ENCODE measurements at places on chromosomes 1 and 21.

DNA sequence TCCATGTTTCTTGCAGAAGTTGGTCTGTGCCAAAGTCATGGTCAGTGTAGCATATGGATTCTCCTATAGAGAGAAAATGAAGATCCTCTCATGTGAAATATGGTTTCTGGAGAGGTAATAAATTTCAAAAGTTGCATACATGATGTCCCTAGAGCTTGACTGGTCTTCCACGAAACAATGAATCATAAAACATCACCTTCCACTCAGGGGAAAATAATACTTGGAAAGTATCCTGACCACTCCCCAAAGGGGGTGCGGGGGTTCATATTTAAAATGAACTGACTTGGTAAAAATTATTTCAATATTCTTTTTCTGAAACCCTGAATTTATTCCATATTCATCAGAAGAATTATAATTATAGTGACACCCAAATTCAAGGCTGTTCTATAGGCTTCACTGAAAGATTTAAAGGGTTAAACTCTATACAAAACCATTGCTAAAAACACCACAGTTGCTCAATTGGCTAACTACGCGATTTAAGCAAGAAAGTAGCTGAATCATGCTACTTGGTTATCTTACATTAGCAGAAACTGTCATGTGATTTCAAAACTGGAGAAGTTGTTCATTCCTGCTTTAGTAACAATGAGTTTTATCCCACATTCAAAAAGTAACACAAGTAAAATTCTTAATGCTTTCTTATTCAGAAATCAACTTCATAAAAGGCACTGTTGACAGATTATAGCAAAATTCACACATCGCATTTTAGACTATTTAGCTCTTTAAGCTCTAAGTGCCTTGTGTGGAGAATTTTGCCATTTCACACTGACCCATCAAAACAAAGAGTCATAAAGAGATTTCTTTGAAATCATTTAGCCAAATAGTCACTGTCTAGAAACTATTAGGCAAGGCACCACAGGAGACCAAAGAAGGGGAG, 5.3 kb downstream of the CREG1 start:
- no peak for DNase-seq

GRCh38 chr1:223534677-223535076, 130.8 kb downstream of the CAPN8 start:
- DNase-seq = no peak

DNA sequence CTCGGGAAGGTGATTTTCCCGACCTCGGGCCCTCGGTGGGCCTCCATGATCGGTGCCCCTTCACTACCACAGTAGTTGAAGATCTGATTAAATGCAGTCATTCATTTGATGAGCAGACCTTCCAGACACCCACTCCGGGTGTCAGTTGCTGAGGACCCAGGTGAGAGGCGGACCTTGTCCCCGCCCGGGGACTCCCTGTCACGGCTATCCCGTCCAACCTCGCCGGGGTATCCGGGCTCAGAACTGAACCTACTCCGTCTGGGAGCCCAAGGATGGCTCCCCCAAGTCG, 22.6 kb downstream of the RNU1-3 start:
- DNase-seq = no peak

DNA sequence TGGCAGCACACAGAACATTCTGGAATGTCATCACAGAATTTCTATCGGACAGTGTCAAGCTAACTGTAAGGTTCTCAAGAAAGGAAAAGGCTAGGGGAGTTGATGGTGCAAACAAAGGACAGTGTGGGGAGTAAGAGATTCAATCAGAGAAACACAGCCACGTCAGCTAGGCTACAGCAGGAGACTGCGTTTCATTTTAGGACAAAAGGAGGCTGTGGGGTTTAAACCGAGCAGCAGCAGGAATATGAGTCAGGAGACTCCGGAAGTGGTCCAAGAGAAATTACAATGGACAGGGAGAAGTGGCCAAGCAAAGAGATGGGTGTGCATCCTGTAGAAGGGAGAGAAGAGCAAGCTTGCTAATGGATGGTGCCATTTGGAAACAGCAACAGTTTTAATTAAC, 37.4 kb upstream of the C1orf198 start:
- DNase-seq = peak; percentile 10

DNA sequence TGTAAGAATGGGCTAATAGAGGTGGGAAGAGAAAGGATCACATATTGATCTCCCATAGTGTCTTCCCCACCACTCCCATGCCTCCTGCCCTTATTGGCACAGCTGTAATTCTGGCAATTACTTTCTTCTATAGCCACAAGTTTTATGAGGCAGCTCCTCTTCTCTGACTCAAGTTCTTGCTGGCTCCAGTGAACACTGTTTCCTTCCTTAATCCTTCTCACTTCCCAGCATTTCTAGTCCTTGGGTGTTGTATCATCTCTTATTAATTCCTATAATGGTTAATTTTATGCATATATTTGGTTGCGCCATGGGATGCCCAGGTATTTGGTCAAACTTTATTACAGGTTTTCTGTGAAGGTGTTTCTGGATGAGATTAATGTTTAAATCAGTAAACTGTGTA, 103.3 kb downstream of the MRPL39 start:
- no peak for DNase-seq

GRCh38 chr1:918353-918752, 5.4 kb upstream of the SAMD11 start:
- no peak for DNase-seq

DNA sequence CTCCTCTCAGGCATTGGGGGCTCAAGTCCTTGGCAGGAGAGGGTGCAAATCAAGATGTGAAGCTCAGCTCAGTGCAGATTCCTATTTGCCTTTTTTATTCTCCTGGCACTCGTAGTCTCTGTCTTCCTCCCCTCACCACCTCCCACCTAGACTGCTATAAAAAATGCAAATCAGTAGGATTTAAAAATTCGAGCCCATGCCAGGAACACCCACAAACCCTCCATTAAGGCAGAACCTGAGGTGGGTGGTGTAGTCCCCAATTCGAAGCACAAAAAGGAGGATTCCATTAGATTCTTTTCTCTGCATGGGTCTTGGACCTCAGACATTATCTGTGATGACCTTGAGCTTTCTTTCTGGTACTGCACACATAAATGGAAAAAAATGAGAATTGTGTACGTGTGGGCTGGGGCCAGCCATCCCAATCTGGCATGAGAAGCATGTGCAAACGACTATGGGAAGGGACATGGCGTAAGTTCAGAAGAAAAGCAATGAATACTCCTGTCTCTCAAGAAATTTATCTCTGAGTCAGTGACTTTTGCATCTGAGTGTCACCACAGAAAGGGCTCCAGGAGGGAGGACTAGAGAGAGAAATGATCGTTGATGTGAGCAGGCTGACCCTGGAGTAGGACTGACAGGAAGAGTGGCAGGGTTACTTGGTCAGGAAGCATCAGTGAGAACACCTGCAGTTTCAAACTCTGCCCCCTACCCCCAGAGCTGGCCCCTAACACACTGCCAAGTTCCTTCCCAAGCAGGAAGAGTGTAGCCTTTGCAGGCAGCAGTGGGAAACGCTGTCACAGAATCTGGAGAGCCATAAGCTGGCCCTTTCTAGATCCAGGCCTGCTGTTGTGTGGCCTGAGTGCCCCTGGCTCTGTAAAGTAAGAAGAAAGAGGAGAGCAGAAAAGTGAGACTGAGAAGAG, 1.7 kb downstream of the INKA2 start:
- DNase-seq = no peak

DNA sequence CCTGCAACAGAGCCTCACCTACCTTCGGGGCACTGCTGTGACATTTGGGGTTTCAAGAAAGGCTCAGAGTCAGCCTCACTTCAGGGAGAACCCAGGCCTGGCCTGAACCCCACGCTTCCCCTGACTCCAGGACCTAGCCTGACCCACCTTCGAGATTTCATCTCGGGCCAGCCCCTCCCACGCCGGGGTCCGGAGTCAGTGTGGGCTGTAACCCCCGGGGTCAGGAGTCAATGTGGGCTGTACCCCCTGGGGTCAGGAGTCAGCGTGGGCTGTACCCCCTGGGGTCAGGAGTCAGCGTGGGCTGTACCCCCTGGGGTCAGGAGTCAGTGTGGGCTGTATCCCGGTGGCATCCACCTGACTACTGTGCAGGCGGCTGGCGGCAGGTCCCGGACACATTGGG, 183.0 kb upstream of the RAB4A start:
- no peak for DNase-seq

DNA sequence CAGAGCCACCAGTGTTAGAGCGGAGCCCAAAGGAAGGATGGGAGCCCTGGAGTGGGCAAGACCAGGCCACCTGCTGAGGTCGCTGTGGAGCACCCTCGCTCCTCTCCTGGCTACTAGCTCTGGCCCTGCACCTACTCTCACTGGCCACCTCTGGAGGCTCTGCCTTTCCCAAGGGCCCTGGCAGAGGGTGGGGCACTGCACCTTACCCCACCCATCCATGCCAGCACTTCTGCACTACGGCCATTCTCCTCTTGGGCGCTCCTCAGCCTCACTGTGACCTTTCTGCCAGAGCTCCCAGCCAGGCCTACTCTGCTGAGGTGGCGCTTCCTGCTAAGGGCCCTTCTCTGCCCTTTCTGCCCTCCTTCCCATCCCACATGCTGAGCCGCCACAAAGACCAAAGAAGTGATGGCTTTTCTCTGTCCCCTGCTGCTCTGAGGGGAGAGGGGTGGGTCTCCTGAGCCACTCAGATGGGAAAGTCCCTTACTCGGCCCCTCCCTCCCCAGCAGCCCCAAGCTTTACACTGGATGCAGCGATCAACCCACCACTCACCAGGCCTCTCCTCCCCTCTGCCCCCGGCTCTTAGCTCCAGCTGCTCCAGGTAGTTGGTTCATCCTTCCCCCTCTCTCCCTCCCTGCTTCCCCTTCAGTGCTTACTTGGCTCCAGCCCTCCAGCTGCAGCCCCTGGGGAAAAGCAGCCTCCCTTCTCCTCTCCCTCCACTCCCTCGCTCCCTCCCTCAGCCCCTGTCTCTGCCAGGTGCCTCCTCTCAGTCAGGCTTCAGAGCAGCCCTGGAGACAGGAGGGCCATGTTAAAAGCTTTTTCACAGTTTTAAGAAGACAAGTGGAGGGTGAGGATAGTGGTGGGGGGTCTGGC, 14.8 kb upstream of the TMEM222 start:
- no peak for DNase-seq

GRCh38 chr1:211648336-211648735, 27.1 kb downstream of the NEK2 start:
- no peak for DNase-seq
